ENCODE measurements at places on chromosomes 2 and 18.

GRCh38 chr2:172578860-172579512 is 23.1 kb downstream of the PDK1 start:
- DNase-seq = no peak

DNA sequence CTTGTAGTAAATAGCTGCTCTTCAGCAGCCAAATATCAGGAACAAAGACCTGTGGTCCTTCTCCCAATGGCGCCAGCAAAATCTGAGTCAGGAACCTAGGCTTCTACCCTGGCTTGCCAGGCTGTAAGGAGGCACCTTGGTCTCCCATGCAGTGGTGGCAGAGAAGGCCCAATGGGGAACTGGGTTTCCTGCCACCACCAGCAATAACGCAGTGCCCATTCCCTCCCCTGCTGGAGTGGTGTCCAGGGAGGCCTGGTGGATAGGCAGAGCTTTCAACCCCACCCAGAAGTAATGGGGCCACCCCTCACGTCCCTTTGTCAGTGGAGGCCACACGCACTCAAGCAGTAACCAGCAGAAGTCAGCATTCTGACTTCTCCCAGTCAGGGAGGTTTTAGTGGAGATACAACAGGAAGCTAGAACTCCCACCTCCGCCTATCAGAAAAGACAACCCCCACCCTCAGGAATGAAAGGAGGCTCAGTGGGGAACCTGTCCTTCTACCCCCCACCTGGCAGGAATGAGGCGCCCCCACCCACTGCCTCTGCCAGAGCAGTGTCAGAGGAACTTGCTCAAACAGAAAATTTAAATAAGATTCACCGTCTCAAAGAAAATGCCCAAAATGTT is 132.4 kb downstream of the COPS8 start:
- DNase-seq = no peak

- DNase-seq = no peak
Measured at GRCh38 chr2:140185076-140185475, 1404.9 kb upstream of the NXPH2 start.

- no peak for DNase-seq
Measured at GRCh38 chr18:43046322-43046721, 69.2 kb downstream of the RIT2 start.

- no peak for DNase-seq
Measured at GRCh38 chr18:50687491-50687890, 127.6 kb downstream of the MAPK4 start.

GRCh38 chr2:42338567-42339190 is 22.3 kb downstream of the COX7A2L start:
- DNase-seq = no peak

DNA sequence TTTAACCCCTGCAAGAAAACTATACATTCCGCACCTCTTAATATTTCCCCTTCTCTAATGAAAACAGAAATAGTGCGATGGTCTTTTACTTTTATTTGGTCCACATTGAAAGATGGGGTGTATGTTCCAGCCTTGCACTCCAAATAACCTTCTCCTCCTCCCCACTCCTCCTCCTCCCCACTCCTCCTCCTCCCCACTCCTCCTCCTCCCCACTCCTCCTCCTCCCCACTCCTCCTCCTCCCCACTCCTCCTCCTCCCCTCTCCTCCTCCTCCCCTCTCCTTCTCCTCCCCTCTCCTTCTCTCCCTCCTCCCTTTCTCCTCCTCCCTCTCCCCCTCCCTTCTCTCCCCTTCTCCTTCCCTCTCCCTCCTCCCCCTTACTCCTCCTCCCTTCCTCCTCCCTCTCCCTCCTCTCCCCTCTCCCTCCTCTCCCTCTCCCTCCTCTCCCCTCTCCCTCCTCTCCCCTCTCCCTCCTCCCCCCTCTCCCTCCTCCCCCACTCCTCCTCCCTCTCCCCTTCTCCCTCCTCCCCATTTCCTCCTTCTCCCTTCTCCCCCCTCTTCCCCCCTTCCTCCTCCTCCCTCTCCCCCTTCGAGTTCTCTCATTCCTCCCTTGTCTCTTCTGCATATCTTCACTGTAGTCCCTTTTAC is 70.4 kb downstream of the ZNF532 start:
- no peak for DNase-seq

GRCh38 chr2:73984203-73984921 is at the start of gene TET3:
TET3 (plus strand) TSS chr2:73984910; CDS start chr2:73986404, 1,494 bp downstream.
- DNase-seq = peak; percentile 35

- no peak for DNase-seq
Measured at GRCh38 chr2:122883849-122884248, 1128.4 kb downstream of the TSN start.

GRCh38 chr2:155947069-155947468 is 385.5 kb downstream of the NR4A2 start:
- no peak for DNase-seq

GRCh38 chr2:214676421-214677089 is 132.9 kb downstream of the BARD1 start:
- no peak for DNase-seq

- DNase-seq = no peak
Measured at GRCh38 chr2:238233625-238234024, 6.2 kb downstream of the HES6 start.

DNA sequence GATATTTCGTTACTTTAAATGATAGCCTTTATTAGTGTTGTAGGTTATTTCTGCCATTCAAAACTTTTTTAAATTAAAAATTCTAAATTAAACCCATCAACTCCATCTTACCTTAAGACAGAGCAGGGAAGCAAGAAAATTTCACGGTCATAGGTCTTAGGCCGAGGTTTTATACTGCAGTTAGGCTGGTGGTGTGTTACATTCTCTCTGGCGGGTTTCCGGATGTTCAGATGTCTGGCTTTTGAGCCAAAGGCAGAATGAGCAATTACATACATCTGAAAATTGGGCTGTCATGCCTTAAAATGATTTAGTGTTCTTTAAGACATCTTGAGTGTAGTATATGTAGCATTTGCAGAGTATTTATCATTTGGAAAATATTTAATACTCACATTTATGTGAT is 27.9 kb downstream of the GLS start:
- no peak for DNase-seq

DNA sequence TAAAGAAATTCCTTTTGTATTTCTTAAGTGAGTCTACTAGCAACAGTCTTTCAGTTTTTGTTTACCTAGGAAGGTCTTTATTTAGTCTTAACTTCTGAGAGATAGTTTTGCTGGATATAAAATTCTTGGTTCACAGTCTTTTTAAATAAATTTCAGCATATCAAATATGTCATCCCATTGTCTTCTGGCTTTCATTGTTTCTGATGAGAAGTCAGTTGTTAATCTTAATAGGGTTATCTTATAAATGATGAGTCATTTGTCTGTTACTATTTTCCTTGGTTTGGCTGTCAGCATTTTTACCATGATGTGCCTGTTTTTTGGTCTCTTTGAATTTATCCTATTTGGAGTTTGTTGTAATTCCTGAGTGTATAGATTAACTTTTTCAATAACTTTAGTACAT is 129.3 kb downstream of the FAM210A start:
- DNase-seq = no peak

DNA sequence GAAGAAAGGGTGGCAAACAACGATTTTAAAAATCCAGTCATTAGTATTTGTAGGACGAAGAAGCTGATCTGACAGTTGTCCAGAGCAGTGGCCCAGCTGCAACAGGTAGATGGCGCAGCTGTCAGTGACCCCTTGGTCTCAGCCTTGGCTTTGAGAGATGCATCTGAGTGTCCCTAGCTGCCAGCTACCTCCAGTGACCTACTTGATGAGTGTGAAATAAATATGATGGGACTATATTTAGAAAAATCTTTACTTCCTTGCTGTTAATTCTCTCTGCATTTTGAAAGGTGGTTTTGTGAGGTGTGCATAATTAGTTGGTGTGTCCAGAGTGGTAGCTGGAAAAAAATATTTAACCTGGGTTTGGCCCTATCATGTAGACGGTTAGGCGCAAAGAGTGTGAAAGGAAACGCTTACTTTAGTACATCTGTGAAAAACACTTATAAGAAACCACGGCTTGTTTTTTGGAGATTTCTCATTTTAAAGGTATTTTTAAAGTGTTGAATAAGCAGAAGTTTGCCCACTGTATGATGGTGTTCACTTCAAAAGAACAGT is 963 bp downstream of the INPP1 start:
- no peak for DNase-seq

- DNase-seq = no peak
Measured at GRCh38 chr2:237922641-237923361, 44.0 kb upstream of the UBE2F start.

DNA sequence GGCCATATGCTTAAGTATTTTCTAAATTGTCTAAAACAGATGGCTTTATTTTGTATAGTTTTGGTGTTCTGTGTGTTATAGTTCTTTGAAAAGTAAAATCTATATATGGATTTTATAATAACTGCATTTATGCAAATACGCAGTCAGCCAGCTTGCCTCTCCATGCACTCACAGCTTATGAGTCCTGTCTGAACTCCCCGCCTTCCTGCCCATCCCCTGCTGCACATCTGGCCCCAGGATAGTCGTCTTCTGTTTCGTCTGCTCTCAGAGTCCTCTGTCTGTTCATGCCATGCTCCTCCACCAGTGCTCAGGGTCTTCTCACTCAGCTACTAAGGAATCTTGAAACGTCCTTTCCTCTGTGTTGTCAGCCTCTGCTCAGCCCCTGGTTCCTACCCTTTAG is 28.2 kb upstream of the ANKRD62 start:
- no peak for DNase-seq

GRCh38 chr2:128637481-128638155 is 318.9 kb upstream of the HS6ST1 start:
- DNase-seq = no peak

GRCh38 chr2:235537186-235537585 is 43.3 kb downstream of the AGAP1 start:
- DNase-seq = no peak

DNA sequence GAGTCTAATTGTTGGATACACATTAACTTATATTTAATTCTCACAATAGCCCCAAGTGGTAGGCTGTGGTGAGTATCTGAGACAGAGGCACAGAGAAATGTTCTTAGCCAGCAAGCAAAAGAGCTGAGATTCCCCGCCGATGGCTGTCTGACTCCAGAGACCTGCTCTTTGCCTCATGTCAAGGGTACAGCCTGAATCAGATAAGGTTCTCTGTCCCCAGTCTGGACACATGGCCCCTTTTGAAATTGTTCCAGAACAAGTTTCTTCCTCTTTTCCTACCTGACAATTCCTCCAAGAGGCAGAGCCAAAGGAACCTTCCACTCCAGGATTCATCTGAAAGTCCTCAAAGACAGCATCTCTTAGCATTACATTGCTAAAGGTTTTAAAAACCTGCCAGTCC is 512.9 kb upstream of the TNP1 start:
- DNase-seq = no peak

- no peak for DNase-seq
Measured at GRCh38 chr2:113080134-113080533, 12.4 kb downstream of the IL1F10 start.

GRCh38 chr2:197668296-197668695 is 7.1 kb downstream of the RFTN2 start:
- no peak for DNase-seq

GRCh38 chr18:62925031-62925688 is 209.8 kb downstream of the PHLPP1 start:
- DNase-seq = no peak

DNA sequence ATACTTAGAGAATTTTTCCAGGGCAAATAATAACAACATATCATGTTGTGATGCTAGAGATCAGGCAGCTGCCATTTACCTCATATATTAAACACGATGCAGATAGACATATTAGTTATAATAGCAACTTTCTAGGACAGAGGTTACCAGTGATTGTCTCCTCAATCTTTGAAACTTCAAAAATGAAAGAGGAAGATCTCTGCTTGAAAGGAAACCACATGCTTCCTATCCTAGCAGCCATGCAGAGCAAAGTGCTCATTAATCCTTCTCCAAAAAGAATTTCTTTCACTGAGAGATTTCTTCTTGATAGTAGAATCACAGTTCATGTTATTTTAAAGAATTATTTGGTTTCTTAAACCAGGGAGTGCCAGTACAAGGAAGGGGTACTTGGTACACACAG is 317.2 kb downstream of the CPS1 start:
- DNase-seq = no peak

- no peak for DNase-seq
Measured at GRCh38 chr2:240355001-240355891, 80.2 kb upstream of the GPC1 start.

- DNase-seq = no peak
Measured at GRCh38 chr2:218295029-218295428, 2.7 kb upstream of the TMBIM1 start.

GRCh38 chr2:203817147-203817546 is 50.4 kb upstream of the CTLA4 start:
- DNase-seq = no peak

DNA sequence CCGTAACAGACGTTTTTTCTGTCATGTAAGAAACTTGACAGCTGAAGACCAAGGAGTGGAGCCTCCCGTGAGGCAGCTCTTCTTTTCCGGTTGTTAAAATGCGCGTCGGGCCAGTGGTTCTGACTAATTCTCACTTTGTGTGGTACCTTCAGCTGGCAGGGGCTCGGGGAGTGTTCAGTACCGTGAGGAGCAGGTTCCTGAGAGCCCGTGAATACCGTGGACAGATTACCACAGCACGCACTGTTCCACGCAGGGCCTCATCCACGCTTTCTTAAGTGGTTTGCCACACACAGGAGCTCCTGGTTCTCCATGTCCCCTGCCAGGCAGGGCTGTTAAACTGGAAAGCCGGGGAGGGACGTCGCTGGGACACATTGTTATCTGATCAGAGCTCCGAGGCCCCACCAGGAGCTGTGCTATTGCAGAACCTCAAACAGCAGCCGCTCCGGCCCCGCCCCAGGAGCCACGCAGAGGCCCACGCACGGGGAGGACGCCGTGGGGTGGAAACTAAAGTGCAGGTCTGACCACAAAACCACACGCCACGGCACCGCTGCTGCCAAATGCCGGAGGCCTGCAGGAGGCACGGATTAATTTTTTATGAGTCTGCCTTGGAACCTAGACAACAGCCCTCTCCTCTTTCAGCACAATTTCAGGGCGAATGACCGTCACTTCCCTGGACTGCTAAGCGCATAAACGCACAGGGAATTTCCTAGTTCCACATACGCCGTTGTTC is 43.3 kb downstream of the NFATC1 start:
- DNase-seq = no peak

DNA sequence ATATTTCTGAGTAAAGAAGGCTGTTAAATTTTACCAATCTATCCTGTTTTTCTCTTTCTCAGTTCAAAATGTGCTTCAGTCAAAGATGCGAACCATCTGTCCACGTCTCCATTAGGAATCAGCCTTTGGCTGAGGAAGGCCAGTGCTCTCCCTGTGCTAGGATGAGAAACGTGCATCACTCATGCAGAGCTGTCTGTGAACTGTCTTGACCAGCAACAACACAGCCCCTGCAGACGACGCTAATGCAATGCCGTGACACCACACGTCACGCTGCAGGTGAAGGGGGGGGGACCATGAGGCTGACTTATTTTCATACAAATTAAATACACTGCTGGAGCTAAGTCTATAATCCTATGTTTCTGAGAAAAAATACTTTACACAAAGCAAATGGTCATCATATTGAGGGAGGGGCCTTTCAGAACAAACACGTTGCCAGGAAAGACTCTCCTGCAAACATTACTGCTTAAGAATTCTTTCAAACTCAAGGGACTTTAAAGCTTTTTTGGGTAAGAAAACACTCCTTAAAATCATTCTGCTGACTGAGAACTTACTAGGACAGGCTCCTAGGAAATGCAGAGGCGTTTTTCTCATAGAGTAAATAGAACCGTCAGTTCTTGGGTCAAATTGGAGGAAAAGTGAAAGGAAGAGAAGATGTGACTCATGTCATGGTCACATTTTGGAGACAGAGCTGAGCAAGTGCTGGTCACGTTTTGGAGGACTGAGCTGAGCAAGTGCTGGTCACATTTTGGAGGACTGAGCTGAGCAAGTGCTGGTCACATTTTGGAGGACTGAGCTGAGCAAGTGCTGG is 97.0 kb downstream of the MBP start:
- no peak for DNase-seq

- DNase-seq = no peak
Measured at GRCh38 chr2:225289659-225290058, 109.9 kb upstream of the NYAP2 start.
